ENCODE measurements at places on chromosomes 6 and 20. TPM values are rescaled to one million over a fixed set of nuclear protein-coding genes. Genes with fewer than 3 reads are reported as not detected.

Gene OLIG3
- total RNA-seq = not detected

Gene LPA
- total RNA-seq = not detected

Gene DPPA5
- total RNA-seq = not detected

Gene CLIC5
- 44.3 TPM for total RNA-seq

Gene C20orf144
- 0.24 TPM for total RNA-seq

Gene HLA-F
- total RNA-seq = 197 TPM

Gene CD109
- total RNA-seq = 17.7 TPM

Gene TGM3
- 0.37 TPM for total RNA-seq

- no peaks in the 10 kb centered on the region for H3K27me3 ChIP-seq
- H3K4me3 ChIP-seq = no peak overlapping the region
- no peak for DNase-seq
- no peaks in the 10 kb centered on the region for H3K36me3 ChIP-seq
Measured at GRCh38 chr6:100944644-100945043, 63.5 kb upstream of the ASCC3 start.

GRCh38 chr20:8155812-8156211, 23.7 kb downstream of the PLCB1 start:
- no peak for DNase-seq
- H3K27me3 ChIP-seq = no peaks in the 10 kb centered on the region
- no peaks in the 10 kb centered on the region for H3K4me1 ChIP-seq
- H3K27ac ChIP-seq = no peak overlapping the region

DNA sequence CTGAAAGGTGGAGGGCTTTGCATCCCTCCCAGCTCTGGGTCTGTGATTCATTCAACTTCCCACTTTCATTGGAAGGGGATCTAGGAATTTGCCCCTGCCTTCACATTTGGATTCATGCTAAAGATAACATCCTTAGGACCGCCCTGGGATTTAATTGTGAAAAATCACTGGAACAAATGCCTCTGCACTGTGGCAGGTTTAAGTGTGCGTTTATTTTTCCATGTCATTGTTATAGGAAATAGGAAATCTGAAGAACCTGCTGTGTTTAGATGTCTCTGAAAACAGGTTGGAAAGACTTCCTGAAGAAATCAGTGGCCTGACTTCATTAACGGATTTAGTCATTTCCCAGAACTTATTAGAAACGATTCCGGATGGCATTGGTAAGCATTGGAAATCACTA, 104.7 kb downstream of the LRRC1 start:
- H3K27me3 ChIP-seq = no peaks in the 10 kb centered on the region
- H3K36me3 ChIP-seq = no peaks in the 10 kb centered on the region
- H3K4me1 ChIP-seq = no peaks in the 10 kb centered on the region
- H3K4me3 ChIP-seq = no peak overlapping the region
- DNase-seq = no peak

DNA sequence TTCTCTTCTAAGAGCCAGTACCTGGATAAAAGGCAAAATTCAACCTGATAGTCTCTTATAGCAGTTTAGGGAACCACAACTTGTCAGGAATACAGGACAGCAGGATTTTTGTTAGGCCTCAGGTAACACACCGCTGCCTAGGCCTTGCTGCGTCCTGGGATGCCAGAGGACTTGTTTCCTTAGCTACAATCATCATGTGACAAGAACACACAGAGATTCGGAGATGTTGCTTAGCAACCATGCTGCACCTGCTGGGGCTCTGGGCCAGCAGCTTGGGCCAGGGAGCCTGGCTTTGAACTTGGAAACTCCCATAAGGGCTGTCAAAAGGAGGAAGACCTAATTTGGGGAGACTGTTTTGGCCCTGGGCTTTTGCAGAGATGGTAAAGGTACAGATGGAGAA, 36.1 kb upstream of the CHD6 start:
- DNase-seq = no peak
- H3K27me3 ChIP-seq = no peaks in the 10 kb centered on the region
- H3K4me3 ChIP-seq = no peak overlapping the region
- no peaks in the 10 kb centered on the region for H3K4me1 ChIP-seq
- H3K27ac ChIP-seq = no peak overlapping the region

DNA sequence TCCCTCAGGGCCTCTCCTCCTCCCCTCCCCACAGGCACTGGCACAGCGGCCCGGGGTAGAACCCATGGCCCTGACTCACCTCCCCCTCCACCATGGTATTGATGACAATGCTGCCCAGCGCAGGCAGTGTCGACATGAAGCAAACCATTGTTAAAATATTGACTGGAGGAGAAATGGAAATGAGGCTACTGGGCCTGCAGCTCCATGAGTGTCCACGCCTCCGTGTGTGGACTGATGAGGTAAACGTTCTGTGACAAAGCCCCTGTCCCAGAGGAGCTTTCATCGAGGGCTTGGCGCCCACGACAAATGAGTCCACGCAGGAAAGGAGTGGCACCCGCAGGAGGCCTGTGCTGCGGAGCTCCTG, 402.7 kb downstream of the TAF4 start:
- no peaks in the 10 kb centered on the region for H3K36me3 ChIP-seq
- H3K27me3 ChIP-seq = peaks cover 49% of the 10 kb centered on the region
- no peak overlapping the region for H3K27ac ChIP-seq
- DNase-seq = no peak
- no peaks in the 10 kb centered on the region for H3K4me1 ChIP-seq

GRCh38 chr6:160030103-160030502, 61.2 kb downstream of the IGF2R start:
- peak overlapping the region; percentile 71 for H3K27ac ChIP-seq
- H3K4me3 ChIP-seq = no peak overlapping the region
- H3K27me3 ChIP-seq = no peaks in the 10 kb centered on the region

DNA sequence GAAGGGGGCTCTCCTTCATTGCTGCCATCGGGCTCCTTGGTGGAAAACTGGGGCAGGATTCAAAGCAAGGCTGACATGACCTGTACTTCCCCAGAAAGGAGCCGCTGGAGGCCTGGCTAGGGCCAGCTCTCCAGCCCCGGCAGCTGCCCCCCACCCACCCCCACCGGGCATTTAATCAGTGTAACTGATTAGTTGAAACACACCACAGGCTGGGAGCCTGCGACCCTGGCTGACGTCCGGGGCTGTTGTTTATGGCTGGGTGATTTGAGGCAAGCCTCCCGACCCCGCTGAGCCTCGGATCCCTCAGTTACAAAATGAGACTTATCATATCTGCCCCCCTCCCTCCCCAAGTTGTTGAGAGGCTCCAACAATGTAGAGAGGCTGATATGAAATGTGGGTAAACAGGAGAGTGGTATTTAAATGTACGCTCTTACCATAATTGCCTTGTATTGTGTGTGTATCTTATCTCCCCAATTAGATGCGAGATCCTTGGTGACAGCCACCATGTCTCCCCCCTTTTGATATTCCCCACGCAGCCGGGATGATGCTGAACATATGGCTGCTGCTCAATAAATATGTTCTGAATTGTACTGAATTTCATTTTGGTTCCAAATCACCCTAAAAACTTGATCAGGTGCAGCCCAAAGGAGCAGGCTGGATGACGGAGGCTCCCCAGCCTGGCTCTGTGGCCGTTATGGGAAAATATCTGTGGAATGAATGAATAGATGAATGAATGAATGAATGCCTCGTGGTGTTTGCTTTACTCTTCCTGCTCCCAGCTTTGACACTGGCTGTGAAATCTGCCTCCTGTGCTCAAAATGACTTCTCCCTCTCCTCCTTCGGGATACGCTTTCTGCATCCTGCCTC, 31.8 kb upstream of the APCDD1L start:
- no peak overlapping the region for H3K27ac ChIP-seq
- peaks cover 7% of the 10 kb centered on the region for H3K27me3 ChIP-seq
- no peaks in the 10 kb centered on the region for H3K36me3 ChIP-seq
- DNase-seq = no peak
- H3K4me3 ChIP-seq = no peak overlapping the region

DNA sequence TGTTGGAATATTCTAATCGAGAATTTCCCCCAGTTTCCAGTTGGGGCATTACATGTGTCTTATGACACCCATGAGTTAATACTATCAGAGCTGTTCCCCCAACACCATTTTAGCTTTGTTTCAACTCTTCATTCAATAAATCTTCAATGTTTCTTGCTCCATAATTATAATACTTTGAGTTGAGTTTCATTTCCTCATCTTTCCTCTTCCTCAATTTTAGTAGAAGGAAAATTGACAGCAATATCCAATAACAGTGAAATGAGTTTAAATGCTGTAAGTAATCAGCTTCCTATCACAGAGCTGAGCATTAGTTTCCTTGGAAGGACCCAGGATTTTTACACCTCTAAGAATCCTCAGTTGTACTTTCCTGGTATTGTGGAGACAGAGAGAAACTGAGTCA, 1.0 kb upstream of the STMND1 start:
- no peaks in the 10 kb centered on the region for H3K36me3 ChIP-seq
- H3K27me3 ChIP-seq = peaks cover 11% of the 10 kb centered on the region
- no peak overlapping the region for H3K27ac ChIP-seq
- no peak for DNase-seq
- peaks cover 12% of the 10 kb centered on the region for H3K4me1 ChIP-seq

DNA sequence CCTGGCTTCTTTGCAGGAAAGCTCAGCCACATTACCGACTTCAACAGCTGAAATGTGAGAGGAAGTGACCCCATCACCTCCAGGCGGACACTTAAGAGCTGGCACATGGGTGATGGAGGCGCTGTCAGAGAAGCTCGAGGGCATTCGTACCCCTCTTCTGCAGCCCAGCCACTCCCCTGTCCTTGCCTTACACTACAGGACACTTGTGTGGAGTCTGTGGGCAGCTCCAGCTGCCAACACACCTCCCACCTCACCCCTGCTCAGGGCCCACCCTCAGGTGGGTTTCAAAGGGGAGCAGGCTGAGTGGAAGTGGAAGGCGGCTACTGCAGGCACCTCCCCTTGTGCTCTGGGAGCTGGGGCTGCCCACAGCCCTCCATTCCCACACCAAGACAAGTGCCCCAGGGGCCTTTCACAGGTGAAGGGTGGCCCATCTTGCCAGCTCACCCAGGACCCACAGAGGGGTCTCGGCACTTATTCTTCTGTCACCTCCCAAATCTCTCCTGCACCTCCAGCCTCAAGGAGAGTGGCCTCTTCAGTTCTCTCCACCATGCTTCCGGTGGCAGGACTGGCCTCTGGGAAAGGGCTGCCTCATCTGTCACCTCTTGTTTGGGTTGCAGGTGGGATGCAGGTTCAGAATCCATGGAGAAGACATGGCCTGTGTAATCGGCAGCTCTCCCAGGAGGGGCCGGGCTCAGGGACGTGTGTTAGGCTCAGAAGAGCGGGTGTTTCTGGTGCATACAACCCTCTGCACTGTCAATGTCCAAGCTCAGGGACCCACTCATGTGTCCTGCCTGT, 49.8 kb downstream of the IRF4 start:
- no peaks in the 10 kb centered on the region for H3K36me3 ChIP-seq
- no peaks in the 10 kb centered on the region for H3K4me1 ChIP-seq
- no peak for DNase-seq
- no peak overlapping the region for H3K4me3 ChIP-seq
- H3K27me3 ChIP-seq = peaks cover 6% of the 10 kb centered on the region

DNA sequence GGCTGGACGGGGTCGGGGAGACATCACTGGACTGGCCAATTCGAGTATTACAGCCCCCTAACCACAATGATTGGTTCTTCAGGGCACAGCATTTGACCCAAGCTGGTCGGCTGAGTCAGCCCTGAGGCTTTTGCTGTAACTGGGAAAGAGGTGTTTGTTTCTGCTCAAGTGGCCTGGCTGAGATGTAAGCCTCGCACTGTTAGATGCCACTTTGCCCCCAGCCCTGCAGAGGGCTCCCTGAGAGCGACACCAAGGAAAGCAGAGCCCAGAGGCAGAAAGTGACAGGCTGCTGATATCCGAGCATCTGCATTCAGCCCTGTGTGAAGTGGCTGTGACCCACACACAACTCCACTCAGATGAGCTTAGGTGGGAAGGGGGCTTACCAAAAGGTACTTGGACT, 19.4 kb downstream of the ERGIC3 start:
- no peaks in the 10 kb centered on the region for H3K4me1 ChIP-seq
- no peaks in the 10 kb centered on the region for H3K27me3 ChIP-seq
- no peak overlapping the region for H3K4me3 ChIP-seq
- no peak for DNase-seq

- H3K4me1 ChIP-seq = no peaks in the 10 kb centered on the region
- no peak for DNase-seq
- H3K27ac ChIP-seq = no peak overlapping the region
Measured at GRCh38 chr6:140289186-140289585, 914.7 kb upstream of the CITED2 start.

DNA sequence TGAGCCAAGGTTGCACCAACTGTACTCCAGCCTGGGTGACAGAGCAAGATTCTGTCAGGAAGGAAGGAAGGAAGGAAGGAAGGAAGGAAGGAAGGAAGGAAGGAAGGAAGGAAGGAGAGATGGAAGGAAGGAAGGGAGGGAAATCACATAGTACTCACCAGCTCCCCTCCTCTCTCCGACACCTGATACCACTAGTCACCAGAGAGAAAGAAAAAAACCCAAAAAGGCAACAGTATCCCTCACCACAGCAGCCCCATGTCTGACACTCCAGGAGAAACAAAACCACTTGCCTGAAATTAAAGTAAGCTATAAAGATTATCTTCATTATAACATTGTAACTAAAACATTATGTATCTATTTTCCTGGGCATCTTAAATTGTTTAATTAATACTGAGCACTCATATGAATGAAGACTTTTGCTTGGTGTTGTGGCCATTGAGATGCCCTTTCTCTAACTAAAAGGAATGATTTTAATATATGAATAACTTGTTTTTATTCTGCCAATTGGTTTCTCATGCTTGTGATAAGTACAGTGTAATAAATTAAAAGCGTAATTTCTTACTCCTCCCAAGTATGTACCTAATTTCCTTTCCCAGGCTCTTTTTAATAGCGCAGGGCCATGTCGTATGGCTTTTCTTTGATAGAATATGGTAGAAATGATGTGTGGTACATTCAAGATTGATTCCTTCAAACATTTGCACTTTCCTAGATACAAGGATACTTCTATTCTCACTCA, 390.0 kb downstream of the MMUT start:
- no peak overlapping the region for H3K27ac ChIP-seq
- H3K27me3 ChIP-seq = no peaks in the 10 kb centered on the region
- H3K4me3 ChIP-seq = no peak overlapping the region
- no peaks in the 10 kb centered on the region for H3K4me1 ChIP-seq
- no peak for DNase-seq

DNA sequence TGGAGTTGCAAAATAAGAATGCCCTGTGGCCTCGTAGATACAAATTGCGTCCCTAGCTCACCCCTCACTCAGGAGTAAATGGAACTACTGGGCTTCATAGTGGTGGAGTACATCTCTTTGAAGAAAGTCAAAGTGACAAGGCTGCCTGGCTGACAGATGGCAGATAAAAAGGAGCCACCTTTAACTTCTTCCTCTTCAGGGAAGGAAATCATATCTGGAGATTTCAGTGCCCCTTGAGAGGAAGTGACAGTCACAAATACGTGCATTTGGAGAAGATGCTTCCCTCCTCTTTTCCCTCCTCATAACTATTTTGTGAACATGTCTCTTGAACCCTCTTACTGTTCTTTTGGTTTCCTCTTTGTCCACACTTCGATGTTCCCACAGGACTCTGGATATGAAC, 43.2 kb downstream of the PPP1R3G start:
- no peak for DNase-seq
- no peaks in the 10 kb centered on the region for H3K36me3 ChIP-seq
- H3K27me3 ChIP-seq = no peaks in the 10 kb centered on the region

All from left lung (tissue), 14 donors.